ENCODE measurements at places on chromosomes 2 and 18. TPM values are rescaled to one million over a fixed set of nuclear protein-coding genes. Genes with fewer than 3 reads are reported as not detected.

The LIMS3 gene
- 5.9 TPM for total RNA-seq

DNA sequence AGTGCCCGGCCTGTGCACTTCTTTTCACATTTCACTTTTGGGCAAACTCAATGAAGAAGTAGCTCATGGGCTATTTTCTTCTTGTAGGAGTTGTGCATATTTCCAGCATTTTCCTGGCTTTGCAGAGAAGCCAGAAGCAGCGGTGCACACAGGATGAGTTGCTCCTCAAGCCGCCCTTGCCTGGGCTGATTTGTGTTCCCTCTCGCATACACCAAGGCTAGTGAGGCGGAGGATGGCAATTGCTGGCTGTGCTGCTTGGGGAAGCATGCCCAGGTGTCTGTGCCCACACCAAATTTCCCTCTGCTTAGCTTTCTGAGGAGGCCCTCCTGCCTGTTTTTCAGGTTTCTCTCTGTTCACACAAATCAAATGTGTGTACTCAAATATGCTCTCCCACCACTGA lies 85.4 kb upstream of the TMEM200C start:
- no peak for DNase-seq

DNA sequence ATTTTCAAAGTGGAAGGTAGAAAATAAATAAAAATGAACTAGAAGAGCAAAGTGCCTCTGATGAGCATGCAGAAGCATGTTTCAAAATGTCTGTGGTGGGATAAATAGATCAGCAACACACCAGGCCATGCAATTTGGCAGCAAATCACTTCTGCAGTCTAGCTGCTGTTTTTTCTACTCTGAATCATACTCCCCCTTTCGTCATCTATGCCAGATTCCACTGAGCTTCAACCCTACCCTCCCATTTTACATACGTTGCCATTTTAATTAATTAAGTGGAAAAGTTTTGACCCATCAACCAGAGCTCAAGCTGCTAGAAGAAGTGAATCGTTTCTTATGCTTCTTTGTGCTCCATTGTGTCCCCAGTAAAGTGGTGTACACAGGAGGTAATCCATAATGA lies 79.3 kb downstream of the NRXN1 start:
- no peak for DNase-seq

The DARS1 gene
- total RNA-seq = 64.9 TPM

The RGPD3 gene
- 0.30 TPM for total RNA-seq

Measured in skin of body (tissue), 3 donors.